ENCODE measurements at places on chromosomes 12 and 14.
A peak's percentile ranks its signal among the peaks of the same experiment; 100 is the strongest.

DNA sequence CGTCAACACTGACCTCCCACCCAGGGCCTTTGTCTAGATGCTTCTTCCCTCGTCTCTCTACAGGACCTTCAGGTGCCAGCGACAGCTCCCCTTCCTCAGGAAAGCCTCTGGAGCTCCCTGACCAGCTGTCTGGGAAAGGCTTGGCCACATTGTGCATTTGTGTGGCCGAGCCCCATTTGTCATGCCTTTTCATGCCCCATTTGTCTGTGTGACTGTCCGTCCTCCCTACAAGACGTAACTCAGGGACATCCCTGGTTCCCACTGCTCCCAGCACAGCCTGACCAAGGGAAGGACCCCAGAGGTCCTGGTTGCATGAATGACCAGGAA is 23.8 kb downstream of the ZFYVE21 start:
- no peak for DNase-seq

- DNase-seq: no peak
These were observed 50.6 kb upstream of the GALNT9 start for GRCh38 chr12:132379996-132380395.

DNA sequence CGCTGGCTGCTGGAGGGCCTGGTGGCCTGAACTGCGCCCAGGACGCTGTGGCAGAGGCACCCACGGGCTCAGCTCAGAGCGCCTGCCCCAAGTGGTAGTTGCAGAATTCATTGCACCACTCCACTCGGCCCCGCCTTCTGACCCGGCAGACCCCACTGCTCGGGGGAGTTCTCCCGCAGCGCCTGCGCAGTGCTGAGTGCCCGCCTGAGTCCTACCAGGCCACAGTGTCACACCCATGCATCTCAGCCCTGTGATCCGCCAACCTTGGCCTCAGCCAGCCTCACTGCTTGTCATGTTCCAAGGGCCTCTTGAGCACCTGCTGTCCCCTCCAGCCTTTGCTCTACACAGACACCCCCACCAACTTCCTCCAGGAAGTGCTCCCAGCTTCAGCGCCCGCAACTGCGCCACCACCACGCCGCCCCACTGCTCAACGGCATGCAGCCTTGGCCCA is 12.2 kb downstream of the DEGS2 start:
- DNase-seq: no peak

- DNase-seq: no peak
These were observed 192.6 kb upstream of the HMGA2 start for GRCh38 chr12:65631621-65632111.

DNA sequence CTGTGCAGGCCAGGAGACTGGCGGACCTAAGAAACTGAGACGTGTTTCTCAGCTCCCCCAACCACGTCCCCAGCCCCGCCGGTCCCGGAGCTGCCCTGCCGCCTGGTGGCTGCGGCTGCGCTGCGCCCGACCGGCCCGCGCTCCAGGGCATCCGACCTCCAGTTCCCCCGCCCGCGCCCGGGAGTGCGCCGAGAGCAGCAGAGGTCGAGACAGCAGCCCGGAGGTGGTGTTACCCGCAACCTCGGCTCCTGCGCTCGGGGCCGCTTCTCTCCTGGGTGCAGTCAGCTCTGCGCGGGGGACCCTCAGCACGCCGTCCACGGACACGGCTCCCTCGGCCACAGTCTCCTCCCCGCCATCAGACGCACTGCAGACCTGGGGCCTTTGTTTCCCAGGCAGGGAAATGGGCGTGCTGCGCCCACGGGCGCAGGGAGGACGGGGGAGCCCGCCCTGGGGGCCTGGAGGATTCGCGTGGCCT is 21.6 kb upstream of the GPR132 start:
- DNase-seq: peak; percentile 33

DNA sequence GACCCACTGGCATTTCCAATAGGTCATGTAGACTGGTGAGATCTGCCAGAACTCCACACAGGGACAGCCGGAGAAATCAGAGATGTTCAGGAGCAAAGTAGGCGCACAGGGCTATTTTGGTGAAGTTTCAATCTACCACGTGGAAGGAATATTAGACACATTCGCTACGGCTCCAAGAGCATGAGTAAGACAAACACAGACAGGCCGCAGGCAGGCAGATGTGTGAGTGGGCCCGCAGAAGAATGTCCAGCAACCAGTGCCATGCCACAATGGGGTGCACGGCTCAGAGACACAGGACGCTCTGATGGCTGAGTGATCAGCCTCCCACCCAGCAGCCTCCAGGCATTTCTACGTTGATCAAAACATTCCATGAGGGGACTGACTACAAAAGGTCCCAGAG is 10.4 kb downstream of the SLC15A4 start:
- DNase-seq: no peak

DNA sequence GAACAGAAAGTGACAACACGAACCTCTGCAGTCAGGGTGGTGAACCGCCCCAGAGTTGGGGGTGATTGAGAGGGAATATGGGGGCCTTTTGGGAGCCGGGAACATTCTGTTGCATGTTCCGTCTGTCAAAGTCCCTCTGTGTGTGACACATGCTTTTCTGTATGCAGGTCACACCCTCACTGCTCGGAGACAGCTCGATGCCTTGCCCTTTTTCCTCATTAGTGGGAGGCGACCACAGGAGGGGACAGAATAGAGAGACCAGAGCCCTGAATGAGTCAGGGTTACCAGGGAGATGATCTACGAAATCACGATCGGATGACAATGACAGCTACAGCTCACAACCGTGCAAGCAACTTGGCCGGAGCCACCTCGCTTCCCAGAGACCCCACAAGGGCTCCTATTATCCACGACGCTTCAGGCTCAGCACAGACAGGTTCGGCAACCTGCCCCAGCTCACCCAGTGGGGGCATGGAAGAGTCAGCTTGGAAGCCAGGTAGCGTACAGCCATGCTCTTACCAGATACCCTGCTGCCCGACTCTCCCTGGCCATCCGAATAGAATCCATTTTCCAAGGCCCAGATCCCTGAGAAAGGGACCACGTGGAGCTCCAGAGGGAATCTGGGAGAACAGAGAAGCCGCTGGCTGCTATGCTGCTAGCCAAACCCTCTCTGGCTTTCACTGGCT is 38.8 kb downstream of the TESC start:
- DNase-seq: no peak

DNA sequence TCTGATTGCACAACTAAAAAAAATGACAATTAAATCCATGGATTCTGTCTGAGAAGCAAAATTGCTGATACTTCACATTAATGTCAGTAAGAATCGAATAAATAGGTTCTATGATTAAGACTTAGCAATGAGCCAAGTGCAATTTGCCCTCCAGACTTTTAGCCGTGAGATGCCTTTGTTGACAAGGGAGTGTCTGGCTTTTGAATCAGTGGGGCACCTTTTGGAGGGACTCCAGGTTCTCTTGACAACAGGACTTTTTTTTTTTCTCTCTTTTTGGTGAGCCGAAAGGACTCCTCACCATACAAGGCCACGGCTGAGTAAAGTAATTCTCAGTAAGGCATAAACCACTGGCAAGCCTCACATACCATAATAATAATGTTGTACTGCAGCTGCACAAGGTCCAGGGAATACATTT is 4.7 kb upstream of the MDM1 start:
- DNase-seq: no peak

DNA sequence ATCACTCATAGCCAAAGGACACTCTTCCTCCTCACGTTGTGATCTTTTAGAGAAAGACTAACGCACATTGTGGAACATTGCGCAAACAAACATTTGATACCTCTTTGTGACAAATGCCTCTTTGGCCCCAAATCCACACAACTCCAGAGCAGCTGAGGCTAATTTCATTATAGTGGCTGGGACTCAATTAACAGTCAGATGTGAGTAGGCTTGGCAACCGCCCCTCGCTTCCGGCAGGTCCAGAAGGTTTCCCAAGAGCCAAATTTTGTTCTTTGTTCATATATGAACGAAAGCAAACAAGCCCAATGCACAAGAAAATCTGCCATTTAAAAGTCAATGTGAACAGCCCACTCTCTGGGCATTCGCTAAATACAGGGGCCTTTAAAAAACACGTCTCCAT is 273.9 kb downstream of the GLT1D1 start:
- no peak for DNase-seq

- no peak for DNase-seq
These were observed 10.2 kb downstream of the ANHX start for GRCh38 chr12:133225527-133225926.

DNA sequence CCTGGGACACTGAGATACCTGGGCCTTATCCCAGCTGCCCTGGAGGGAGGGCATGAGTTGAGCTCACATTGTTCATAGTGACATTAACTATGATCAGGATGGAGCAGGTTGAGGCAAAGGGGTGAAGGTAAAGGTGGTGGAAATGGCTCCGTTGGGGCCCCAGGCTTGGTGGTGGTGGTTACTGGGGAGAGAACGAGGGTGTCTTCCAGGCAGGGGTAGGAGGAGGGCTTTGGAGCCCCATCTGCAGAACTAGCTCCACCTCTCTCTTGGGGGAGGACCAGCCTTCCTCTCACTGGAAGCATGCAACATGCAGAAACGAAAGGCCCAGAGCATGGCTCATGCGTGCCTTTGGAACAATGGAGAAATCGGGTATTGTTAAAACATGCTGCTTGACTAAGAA is 217.0 kb downstream of the SLC41A2 start:
- DNase-seq: no peak

GRCh38 chr12:92064422-92064821 is 81.2 kb downstream of the BTG1 start:
- no peak for DNase-seq

GRCh38 chr14:59254911-59255545 is 66.6 kb downstream of the DAAM1 start:
- DNase-seq: no peak

GRCh38 chr12:119258149-119258548 is 76.4 kb upstream of the CCDC60 start:
- DNase-seq: no peak

GRCh38 chr12:50986966-50987737 is 34.8 kb downstream of the HIGD1C start:
- DNase-seq: no peak

GRCh38 chr12:8912914-8913313 is 1.4 kb upstream of the PHC1 start:
- no peak for DNase-seq

DNA sequence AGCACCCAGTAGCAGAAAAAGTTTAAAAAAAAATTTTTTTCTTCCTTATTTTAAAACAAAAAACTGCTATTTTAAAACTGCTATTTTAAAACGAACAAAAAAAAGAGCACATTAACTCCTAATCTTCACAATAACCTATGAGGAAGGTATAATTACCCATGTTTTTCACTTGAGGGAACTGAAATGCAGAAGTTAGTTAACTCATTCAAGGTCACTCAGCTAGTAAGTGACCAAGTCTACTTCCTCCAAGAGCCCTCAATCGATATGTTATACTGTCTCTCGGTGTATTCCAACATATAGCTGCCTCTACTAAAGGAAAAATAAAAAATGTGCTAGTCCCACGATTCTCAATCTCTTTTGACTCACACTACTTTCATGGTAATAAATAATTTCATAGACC is 7.8 kb downstream of the RPAP3 start:
- no peak for DNase-seq

DNA sequence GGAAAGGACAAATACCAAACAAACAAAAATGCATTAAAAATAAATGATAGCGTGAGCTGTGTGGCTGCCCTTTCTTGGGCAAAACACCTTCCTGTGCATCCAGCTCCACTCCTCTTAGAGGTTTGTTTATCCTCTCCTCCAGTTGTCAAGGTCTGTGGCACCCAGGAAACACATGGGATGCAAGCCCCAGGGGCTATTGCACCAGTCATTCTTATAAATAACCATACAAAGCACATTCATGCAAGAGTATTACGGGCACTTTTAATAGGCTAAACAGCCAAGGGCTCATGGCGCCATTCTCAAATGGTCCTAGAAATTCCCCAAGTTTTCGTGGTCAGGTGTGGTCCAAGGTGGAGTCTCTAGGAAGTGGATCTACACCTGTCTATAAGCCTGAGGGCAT is 257.0 kb downstream of the DPF3 start:
- DNase-seq: no peak
